ENCODE measurements at places on chromosomes 3 and 15.

GRCh38 chr3:112136046-112136445, 3.0 kb upstream of the GCSAM start:
- DNase-seq: no peak

- peak; percentile 17 for DNase-seq
Observed at GRCh38 chr15:98881526-98882520, 125.8 kb downstream of the PGPEP1L start.

GRCh38 chr3:69752241-69752640, 13.0 kb downstream of the MITF start:
- DNase-seq: no peak

GRCh38 chr3:52835766-52836470, 1.1 kb upstream of the MUSTN1 start:
- DNase-seq: no peak

DNA sequence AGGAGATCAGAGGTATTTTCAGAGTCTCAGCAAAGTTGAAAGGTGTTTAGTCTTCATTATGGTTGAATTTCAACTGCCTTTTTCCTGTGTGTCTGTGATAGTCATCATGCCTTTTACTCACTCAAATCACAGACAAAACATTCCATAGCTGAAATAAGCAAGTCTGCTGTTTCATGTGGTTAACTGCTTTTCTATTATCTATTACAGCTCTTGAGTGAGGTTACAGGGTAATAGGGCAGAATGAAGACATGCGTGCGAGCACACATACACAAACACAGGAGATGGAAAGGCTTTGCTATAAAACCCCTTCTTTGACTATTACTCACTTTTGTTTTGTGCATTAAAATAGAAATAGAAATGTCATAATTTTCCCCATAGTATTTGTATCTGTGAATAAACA, 192.6 kb upstream of the RARB start:
- DNase-seq: no peak
